Activated T-cell treated with anti-CD3 and anti-CD28 coated beads, Interleukin-2, amount 50 U/mL, for 72 hours (primary cell): ENCODE measurements at places on chromosomes 1 and 21.

- H3K36me3 ChIP-seq = peaks cover 28% of the 10 kb centered on the region
- H3K27me3 ChIP-seq = no peaks in the 10 kb centered on the region
- peaks cover 8% of the 10 kb centered on the region for H3K4me1 ChIP-seq
- peak overlapping the region; percentile 25 for H3K27ac ChIP-seq
Observed at GRCh38 chr1:165678509-165678908, 19.9 kb downstream of the ALDH9A1 start.

- DNase-seq = no peak
- H3K36me3 ChIP-seq = no peaks in the 10 kb centered on the region
- H3K27me3 ChIP-seq = peaks cover 3% of the 10 kb centered on the region
- no peaks in the 10 kb centered on the region for H3K4me1 ChIP-seq
Observed at GRCh38 chr1:170471398-170472053, 60.4 kb upstream of the GORAB start.

DNA sequence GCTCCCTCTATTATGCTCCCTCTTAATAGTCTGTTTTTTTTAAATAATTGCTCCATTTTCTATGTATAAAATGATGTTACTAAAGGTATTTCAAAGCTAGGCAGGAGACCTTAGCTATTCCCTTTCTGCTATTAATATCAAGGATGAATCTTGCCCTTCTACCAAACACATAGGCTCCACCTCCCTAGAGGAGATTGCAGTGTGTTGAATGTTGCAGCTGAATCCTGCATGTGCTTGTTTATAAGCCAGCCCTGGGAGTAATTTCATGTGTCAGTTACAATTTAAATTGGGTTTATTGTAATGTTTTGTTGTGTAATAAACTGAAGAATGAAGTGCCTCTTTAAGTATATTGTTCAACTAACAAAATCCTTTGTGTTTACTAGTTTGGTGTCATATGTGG lies 66.0 kb downstream of the TMEM200B start:
- no peak for DNase-seq
- H3K36me3 ChIP-seq = no peaks in the 10 kb centered on the region
- no peaks in the 10 kb centered on the region for H3K27me3 ChIP-seq
- peaks cover 36% of the 10 kb centered on the region for H3K4me1 ChIP-seq
- H3K27ac ChIP-seq = no peak overlapping the region

GRCh38 chr1:10217748-10218441 lies 7.5 kb downstream of the KIF1B start:
- H3K4me1 ChIP-seq = peaks cover 37% of the 10 kb centered on the region
- H3K36me3 ChIP-seq = no peaks in the 10 kb centered on the region
- H3K4me3 ChIP-seq = peak overlapping the region; percentile 55
- DNase-seq = no peak

DNA sequence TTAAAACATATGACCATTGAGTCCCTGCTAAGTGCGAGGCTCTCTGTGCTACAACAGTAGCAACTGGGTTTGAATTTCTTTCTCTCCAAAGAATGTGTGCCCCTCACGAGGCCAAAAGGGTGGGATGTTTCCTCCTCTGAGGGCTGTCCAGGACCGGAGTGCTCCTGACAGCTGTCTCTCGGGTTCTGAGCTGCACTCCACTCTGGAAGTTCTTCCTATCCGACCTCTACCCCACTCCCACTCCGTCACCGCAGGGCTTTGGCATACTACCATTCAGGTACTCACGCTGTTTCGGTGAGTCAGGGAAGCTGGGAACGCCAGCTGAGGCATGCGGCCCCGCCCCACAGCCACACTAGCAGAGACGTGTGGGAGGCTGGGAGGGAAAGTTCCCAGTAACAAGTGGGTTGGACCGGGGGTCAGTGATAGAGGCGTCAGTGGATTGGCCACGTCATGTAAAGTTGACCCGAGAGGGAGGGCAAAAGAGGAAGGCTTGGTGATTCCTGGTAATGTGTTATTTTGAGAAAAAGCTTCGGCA lies 705 bp upstream of the SLC50A1 start:
- H3K27ac ChIP-seq = peak overlapping the region; percentile 97
- peaks cover 44% of the 10 kb centered on the region for H3K4me1 ChIP-seq
- peak overlapping the region; percentile 92 for H3K4me3 ChIP-seq
- peaks cover 9% of the 10 kb centered on the region for H3K36me3 ChIP-seq
- no peaks in the 10 kb centered on the region for H3K27me3 ChIP-seq

DNA sequence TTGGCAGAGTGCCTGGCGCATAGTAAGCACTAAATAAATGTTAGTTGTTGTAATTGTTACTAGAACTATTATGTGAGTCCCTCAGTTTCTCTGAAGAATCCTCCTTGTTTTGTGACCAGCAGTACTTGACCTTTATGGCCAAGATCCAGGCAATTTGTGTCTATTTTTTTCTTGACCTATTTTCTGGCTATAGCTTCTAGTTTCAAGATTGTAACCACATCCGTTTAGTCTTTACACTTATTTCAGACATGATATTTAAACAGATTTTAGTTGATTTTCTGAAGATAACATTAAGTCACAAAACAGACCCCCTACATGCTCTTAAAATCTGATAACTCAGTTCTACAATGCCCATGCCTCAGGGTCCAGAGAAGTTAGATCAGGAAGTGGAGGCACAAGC lies 50.3 kb downstream of the CDC7 start:
- H3K27me3 ChIP-seq = no peaks in the 10 kb centered on the region
- no peak overlapping the region for H3K4me3 ChIP-seq
- H3K4me1 ChIP-seq = peaks cover 89% of the 10 kb centered on the region
- no peak for DNase-seq
- peaks cover 2% of the 10 kb centered on the region for H3K36me3 ChIP-seq

DNA sequence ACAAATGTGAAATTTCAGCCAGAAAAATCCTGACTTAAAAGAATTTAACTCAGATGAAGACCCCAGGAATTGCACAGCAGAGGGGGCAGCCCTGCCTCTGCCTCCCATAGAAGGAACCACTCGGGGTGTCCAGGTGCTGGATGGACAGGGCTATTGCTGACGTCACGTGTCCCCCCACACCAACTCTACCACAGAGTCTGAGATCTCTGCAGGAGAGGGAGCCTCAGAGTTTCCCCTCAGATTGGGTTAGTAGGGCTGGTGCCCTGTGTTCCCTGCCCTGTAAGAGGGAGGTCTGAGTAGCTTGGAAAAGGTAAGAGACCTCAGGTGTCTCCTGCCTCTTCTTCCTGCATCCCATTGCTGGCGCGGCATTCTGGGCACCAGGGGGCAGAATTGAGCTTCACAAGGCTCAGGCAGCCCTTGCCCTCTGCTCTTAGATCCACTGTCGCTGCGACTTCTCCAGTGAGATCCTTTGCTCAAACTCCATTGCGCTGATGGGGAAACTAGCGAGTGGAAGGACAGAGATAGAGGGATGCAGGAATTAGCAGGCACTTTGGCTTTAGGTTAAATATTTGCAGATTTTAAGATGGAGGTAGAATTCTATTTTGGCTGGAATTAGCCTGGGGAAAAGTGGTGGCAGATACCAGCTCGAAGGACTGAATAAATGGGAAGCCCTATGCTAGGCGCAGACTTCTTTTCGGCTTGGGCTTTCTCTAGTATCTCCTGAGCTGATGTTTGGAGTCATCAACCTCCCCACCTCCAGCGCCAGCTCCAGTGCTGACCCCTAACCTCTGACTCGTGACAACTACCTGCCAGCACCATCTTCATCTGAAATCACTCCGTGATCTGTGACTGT lies 42.8 kb upstream of the DMBX1 start:
- peak; percentile 84 for DNase-seq
- no peaks in the 10 kb centered on the region for H3K36me3 ChIP-seq
- H3K4me1 ChIP-seq = peaks cover 14% of the 10 kb centered on the region
- no peak overlapping the region for H3K4me3 ChIP-seq
- no peak overlapping the region for H3K27ac ChIP-seq

GRCh38 chr1:59696421-59697115 lies 118.2 kb upstream of the HOOK1 start:
- peak overlapping the region; percentile 76 for H3K4me3 ChIP-seq
- peaks cover 19% of the 10 kb centered on the region for H3K4me1 ChIP-seq
- H3K27ac ChIP-seq = peak overlapping the region; percentile 7
- no peaks in the 10 kb centered on the region for H3K27me3 ChIP-seq

- no peaks in the 10 kb centered on the region for H3K36me3 ChIP-seq
- no peaks in the 10 kb centered on the region for H3K27me3 ChIP-seq
- no peaks in the 10 kb centered on the region for H3K4me1 ChIP-seq
- no peak overlapping the region for H3K27ac ChIP-seq
- H3K4me3 ChIP-seq = no peak overlapping the region
- DNase-seq = no peak
Observed at GRCh38 chr1:41315146-41315822, 46.0 kb upstream of the FOXO6 start.

DNA sequence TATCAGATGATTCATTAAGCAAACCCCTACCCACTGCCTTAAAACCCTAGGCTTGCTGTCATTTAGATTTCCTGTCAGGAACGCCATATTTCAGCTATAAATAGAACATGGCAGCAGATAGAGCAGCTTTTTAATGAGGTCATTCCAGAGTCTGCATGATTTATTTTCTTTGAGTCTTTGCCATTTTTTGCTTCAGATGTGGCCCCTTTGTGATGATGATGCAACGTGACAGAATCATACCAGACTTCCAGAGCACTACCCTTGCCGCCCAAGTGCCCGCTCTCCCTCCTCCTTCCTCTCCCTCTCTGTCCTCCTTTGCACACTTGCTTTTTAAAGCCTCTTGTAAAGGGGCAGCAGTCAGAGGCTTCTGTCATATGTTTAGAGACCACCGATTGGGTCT lies 55.5 kb upstream of the TRIM67 start:
- DNase-seq = no peak
- H3K4me3 ChIP-seq = no peak overlapping the region
- no peaks in the 10 kb centered on the region for H3K36me3 ChIP-seq

GRCh38 chr21:32412162-32413014 lies at the start of gene EVA1C:
TSS of gene EVA1C (plus strand) at chr21:32412706. CDS start at chr21:32412854, 148 bp downstream.
- DNase-seq = peak; percentile 78
- H3K4me1 ChIP-seq = peaks cover 42% of the 10 kb centered on the region
- H3K27ac ChIP-seq = peak within 1 kb of the TSS; percentile 90
- H3K36me3 ChIP-seq = peaks cover 3% of the 10 kb centered on the region

GRCh38 chr1:147748676-147749350 lies 11.6 kb downstream of the GJA5 start:
- no peak overlapping the region for H3K27ac ChIP-seq
- DNase-seq = no peak
- H3K36me3 ChIP-seq = no peaks in the 10 kb centered on the region
- no peak overlapping the region for H3K4me3 ChIP-seq

GRCh38 chr1:92029241-92029922 lies 403 bp upstream of the EPHX4 start:
- peaks cover 24% of the 10 kb centered on the region for H3K27me3 ChIP-seq
- peak overlapping the region; percentile 81 for H3K4me3 ChIP-seq
- peaks cover 1% of the 10 kb centered on the region for H3K36me3 ChIP-seq
- DNase-seq = no peak

DNA sequence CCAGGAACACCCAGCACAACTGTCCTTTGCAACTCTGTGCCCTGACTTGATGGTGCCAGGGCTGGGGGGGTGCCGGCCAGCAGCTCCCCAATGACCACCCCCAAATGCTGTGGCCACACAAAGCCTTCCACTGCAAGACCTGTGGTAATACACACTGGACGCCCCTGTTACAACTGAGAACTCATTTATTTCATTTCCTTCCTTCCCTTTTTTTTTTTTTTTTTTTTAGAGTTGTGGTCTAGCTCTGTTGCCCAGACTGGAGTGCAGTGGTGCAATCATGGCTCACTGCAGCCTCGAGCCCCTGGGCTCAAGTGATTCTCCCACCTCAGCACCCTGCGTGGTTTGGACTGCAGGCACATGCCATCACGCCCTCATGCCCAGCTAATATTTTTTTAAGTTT lies 25.2 kb downstream of the TP73 start:
- DNase-seq = no peak
- H3K27ac ChIP-seq = no peak overlapping the region
- H3K4me1 ChIP-seq = peaks cover 21% of the 10 kb centered on the region

DNA sequence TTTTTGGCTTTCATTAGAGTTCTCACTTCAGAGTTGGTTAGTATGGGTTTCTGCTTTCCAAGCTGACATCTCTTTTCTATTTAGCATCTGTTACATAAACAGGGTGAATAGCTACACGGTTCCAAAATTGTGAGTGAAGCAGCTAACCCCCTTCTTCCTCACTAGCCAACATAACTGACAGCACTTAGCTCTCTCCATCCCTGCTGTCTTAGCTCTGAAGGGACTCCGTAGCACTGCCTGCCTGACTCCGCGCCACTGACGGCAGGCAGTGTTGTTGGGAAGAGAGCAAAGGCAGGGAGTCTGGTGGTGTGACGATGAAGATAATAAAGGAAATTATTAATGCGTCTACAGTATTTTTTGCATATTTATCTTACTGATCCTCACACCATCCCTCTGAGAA lies 247.0 kb downstream of the PTBP2 start:
- DNase-seq = no peak
- peaks cover 32% of the 10 kb centered on the region for H3K27me3 ChIP-seq
- H3K36me3 ChIP-seq = no peaks in the 10 kb centered on the region
- H3K27ac ChIP-seq = no peak overlapping the region

DNA sequence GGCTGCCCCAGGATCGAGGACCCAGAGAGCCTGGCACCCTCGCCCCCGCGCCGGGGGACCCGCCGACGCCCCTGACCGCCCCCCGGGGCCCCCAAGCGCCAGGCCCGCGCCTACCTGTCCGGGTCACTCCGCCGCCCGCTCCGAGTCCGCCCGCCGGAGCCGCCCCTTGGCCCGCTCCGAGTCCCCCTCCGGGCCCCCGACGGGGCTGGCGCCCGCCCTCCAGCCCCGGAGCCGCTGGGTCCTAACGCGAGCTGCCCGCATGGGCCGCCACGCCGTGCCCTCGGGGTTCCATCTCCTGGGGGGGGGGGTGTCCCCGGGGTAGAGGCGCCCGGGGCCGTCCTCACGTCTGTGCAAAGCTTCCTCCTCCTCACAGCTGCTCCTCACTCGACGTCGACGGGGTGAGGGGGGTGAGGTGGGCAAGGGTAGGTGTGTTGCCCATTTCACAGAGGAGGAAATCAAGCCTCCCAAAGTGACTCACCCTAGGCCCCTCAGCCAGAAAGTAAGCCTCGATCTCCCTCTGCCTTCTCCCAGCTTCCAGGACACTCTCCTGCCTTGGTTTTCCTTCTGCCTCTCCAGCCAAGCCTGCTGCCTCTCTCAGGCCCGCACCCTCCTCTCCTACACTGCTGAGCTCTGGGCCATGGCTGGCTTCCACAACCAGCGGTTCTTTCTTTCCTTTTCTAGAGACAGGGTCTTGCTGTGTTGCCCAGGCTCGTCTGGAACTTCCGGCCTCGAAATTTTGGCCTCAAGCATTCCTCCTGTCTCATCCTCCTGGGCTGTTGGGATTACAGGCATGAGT lies at the start of gene MFAP2:
MFAP2 (minus strand) TSS at position 148 of the 796 bp plus-strand sequence. CDS start 2,347 bp downstream, outside the sequence.
- H3K27ac ChIP-seq = no peak within 1 kb of the TSS
- no peaks in the 10 kb centered on the region for H3K36me3 ChIP-seq
- H3K4me3 ChIP-seq = peak within 1 kb of the TSS; percentile 64
- peak; percentile 17 for DNase-seq
- H3K27me3 ChIP-seq = peaks cover 20% of the 10 kb centered on the region
- peaks cover 10% of the 10 kb centered on the region for H3K4me1 ChIP-seq

GRCh38 chr21:34630536-34631143 lies 15.7 kb upstream of the RCAN1 start:
- H3K36me3 ChIP-seq = no peaks in the 10 kb centered on the region
- H3K4me1 ChIP-seq = no peaks in the 10 kb centered on the region
- no peak overlapping the region for H3K4me3 ChIP-seq
- H3K27me3 ChIP-seq = peaks cover 20% of the 10 kb centered on the region

- H3K36me3 ChIP-seq = peaks cover 4% of the 10 kb centered on the region
- DNase-seq = no peak
Observed at GRCh38 chr1:170533298-170533697, 1.3 kb downstream of the GORAB start.
